ENCODE measurements at places on chromosomes 12 and 14.

GRCh38 chr12:103523771-103524170 is 28.0 kb upstream of the C12orf42 start:
- no peak for DNase-seq

DNA sequence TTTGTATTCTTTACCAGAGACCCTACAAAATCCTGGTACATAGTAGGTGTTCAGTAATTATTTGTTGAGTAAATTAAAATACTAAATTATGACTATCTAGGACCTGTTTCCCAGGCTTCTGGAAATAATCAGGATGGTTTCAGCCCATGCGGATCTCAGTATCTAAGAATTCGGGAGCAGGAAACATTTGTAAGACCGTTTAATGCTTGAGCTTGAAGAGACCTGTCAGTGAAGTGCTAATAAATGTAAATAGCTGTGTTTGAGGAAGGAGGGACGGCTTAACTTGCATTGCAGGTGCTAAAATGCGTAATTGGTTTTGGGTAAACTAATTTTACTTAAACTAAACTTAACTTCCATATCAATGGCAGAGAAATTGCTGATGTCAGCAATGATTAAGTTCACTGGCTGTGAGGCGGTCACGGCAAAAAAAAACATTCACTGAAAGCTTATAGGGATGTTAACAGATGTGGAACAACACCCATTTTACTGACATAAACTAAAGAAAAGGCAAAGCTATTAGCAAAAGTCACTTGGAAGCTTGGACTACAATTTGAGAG is 28.6 kb upstream of the AEBP2 start:
- no peak for DNase-seq

DNA sequence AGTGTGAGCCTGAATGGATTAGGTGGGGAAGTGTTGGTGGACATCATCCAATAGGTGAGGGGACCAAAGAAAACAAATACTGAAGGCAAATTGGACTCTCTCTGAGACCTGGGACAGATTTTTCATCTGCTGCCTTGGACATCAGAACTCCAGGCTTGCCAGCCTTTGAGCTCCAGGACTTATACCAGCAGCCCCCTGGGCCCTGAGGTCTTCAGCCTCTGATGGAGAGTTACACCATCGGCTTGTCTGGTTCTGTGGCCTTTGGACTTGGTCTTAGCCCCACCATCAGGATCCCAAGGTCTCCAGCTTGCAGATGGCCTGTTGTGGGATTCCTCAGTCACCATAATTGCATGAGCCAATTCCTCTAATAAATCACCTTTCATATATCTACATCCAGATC is 80.8 kb upstream of the SLC8A3 start:
- no peak for DNase-seq

GRCh38 chr12:124881123-124881522 is 17.5 kb upstream of the SCARB1 start:
- DNase-seq: no peak

DNA sequence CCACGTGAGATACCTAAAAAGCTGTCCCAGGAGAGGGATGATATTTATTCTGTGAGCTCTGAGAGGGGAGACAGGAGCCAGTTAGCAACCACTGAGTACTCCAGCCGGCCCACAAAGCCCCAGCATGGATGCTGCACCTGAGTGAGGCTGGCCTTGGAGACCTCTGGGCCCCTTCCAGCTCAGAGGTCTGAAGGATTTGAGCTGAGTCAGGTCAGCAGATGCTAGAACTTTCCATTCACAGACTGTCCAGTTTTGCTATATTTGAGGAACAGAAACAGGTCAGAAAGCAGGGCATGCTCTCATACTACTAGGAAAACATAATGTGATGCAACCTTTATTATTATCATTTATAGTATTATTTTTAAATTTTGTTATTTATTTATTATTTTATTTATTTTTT is 15.0 kb upstream of the MAPKAPK5 start:
- no peak for DNase-seq

DNA sequence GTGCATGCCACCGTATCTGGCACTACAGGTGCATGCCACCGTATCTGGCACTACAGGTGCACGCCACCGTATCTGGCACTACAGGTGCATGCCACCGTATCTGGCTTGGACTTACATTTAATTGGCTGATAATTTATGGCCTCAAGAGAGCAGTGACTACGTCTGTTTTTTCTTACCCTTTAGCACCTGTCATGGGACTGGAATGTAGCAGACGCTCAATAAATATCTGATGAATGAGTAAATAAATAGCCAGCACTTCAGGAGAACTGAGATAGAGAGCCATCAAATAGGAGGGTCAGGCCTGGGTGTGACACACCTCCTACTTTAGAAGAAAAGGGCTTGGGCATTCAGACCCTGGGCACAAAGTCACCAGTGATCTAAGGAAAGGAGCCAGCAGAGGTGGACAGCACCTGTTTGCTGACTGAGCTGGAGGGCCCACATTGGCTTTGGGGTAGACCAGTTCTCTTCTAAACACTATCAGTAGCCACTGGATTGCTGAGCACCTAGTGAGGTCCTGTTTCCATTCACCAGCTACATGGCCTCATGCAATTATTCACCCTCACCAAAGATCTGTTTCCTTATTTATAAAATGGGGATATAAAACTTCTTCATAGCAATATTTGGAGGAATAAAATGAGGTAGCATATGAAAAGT is 50.1 kb downstream of the RFX4 start:
- DNase-seq: no peak

- peak; percentile 34 for DNase-seq
Observed at GRCh38 chr12:47838286-47838931, 18.7 kb upstream of the HDAC7 start.

DNA sequence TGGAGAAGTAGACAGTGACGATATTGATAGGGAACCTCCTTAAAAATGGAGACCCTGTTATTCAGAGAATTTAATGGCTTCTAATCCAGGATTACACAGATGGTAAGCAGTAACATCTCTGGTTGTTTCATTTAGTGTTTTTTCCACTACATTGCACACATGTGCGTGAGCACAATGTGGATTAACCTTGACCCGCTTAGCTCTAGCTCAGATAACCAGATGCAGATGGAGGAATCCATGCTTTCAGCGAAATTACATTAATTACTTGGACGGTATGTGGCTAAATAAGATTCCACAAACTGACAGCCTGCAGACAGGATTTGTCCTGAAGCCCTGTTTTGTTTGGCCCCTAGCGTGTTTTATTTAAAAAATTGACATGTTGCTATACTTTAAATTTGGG is 378.4 kb downstream of the CCDC91 start:
- DNase-seq: no peak

DNA sequence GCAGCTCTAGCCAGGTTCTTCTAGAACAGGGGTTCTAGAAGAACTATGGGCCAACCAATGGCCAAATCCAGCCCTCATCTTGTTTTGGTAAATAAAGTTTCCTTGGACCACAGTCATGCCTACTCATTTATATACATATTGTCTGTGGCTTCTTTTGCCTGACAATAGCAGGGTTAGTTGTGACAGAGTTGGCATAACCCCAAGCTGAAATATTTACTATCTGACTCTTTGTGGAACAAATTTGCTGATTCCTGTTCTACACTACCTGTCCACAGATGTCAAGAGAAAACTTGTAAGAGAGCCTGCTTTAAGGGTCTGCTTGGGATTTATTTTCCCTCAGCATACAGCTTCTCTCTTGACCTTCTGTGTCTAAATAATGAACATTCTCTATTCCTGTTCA is 289.0 kb downstream of the KSR2 start:
- no peak for DNase-seq

DNA sequence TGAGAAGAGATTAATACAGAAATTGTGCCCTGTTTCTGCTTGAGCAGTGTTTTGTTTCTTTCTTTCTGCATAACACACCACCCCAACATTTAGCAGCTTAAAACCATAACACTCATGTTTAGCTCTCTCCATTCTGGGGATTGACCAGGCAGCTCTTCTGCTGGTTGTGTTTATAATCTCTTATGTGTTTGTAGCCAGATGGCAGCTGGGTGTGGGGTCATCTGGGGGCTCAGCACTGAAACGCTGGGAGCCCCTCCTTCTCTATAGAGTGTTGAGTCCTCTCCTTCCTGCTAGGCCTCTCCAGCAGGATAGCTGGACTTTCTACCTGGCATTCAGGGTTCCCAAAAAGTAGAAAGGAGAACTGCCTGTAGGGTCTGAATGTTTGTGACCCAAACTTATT is 270.6 kb downstream of the TTC8 start:
- DNase-seq: no peak

DNA sequence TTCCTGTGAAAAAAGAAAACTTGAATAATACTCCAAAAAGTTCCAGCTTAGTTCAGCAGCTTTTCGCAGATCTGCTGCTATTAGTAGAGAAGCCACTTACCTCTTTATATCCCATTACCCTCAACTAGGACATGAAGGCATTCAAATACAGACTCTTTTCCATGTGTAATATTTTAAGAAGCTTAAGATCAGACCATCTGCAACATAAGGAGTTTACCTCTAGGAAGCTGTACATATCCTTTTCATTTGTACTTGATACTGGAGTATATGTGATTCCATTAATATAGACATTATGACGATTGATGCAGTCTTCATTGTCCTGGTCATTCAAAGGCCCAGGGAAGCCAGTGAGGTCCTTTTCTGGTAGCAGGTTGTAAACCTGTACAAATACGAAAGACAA is 20.4 kb downstream of the A2M start:
- DNase-seq: no peak

DNA sequence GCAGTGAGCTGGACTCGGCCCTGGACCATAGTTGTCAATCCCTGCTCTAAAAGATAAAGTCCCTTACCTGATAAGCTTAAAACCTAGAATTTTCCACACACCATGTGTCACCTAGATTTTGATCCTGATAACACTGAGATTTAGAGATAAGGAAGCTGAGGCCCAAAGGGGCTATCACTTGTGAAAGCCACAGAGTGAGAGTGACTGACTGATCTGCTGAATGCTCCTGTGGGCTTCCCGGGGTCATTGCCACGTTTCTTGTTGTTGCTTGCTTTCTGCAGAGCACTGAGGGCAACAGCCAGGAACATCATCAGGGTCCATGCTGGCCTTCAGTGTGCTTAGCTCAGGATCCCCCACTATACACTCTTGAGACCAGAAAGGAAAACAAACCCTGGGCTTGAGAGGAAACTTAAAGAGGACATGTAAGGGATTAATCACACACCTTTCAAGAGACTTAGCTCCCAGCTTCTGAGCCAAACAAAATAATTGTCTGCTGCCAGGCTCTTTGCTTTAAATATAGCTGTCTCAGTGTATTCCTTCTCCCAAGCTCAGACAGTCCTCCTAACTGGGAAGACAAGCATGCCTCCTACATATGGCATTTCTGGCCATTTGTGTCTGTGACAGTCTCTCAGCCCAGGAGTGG is 82.6 kb upstream of the ARHGAP5 start:
- no peak for DNase-seq

DNA sequence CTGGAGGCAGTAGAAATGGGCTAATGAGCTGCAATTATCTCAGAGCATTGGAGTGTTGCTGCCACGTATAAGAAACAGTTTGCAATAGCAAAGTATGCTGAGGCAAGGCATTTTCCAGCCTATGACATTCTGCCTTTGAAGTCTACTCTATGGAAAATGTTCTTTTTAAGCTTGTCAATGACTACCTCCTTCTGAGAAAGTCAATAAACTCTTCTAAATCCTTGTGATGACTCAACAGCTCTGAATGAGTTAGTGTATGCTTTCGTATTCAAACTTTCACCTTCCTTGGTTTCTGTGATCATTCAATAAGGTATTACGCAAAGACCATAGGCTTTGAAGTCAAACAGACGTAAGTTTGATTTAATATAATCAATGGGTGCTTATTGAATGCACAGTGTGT is 111.2 kb downstream of the CAPZA3 start:
- DNase-seq: no peak

GRCh38 chr14:77076113-77076631 is 21.9 kb upstream of the CIPC start:
- no peak for DNase-seq

- no peak for DNase-seq
Observed at GRCh38 chr12:65126482-65126881, 5.4 kb upstream of the WIF1 start.

GRCh38 chr12:101941306-101942249 is 64.2 kb downstream of the DRAM1 start:
- DNase-seq: no peak

- DNase-seq: no peak
Observed at GRCh38 chr14:88998027-88998426, 173.6 kb downstream of the TTC8 start.

GRCh38 chr12:109448707-109449390 is 28.3 kb downstream of the KCTD10 start:
- DNase-seq: no peak

- DNase-seq: no peak
Observed at GRCh38 chr14:51744372-51745130, 92.8 kb downstream of the FRMD6 start.

DNA sequence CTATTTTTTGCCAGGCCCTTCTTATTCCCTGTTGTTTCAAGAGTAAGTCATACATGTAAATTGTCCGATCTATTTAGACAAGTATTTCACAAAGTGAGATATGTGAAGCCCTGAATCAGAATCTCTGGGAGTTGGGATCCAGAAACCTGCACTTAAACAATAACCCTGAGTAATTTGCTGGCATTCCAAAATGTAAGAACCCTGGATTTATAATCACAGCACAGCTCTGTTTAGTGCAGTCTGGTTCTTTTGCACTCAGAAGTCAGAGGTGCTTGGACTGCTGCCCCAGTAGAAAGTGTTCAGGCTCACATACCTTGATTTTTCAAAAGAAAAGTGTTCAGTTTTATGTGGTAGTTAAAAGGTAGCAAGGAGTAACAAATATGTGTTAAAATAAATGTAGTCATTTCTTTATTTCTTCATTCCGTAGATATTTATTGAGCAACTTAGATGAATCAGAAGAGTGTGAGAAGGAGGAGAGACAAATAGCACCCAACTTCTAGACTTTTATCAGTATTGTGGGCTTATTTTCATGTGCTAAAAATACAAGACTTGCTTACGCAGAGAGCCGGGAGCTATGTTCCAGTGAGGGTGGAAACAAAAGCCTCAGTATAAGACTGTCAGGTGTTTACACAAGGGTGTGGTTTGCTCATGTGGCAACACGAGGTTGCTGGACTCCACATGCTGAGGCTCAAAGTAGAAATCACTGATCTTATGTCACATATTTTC is 70.1 kb downstream of the SYNE2 start:
- no peak for DNase-seq

DNA sequence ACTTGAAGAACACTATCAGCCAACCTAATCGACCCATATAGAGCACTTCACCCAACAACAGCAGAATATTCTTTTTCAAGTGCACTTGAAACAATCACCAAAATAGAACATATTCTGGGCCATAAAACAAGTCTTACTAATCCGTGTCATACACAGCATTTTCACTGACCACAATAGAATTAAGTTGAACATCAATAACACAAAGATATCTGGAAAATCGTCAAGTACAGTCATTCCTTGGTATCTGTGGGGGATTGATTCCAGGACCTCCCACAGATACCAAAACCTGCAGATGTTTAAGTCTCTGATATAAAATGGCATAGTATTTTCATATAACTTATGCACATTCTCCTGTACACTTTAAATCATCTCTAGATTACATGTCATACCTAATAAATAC is 295.7 kb downstream of the BCL11B start:
- DNase-seq: no peak

GRCh38 chr14:90294872-90295271 is 36.9 kb downstream of the NRDE2 start:
- DNase-seq: no peak

All from T-cell (primary cell).